ENCODE measurements at places on chromosomes 16 and 17.

- no peak for DNase-seq
These were observed 324.8 kb downstream of the PMP22 start for GRCh38 chr17:14940108-14940937.

DNA sequence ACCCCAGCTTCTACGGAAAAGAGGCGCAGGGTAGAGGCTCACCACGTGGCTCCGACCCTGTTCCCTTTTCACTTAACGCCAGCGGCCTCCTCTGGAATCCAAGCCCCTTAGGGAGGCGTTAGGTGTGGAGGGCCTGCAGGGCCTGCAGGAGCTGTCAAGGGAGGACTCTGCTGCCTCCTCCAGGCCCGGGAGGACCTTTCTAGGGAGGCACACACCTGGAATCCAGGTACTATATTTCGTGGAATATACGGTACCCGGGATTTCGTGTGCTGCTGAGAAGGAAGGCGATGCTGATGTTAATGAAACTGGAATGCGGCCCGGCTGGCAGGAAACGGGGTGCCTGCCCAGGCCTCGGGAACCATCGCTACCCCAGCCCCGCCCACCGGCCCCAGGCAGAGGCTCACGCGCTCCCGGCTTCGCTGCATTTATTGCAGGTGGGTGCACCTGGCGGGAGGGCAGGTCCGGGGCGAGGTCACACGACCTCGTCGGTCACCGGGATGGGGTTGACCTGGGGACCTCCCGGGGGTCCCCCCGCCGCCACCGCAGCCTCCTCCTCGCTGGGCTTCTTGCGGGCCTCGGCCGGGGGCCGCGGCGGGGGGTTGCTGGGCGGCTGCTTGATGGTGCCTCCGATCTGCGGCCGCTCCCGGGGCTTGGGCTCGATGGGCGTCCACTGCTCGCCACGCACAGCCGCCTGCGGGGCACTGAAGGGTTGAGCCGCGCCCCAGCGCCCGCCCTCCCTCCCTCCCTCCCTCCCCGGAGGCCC lies 4.7 kb downstream of the IL17C start:
- no peak for DNase-seq

DNA sequence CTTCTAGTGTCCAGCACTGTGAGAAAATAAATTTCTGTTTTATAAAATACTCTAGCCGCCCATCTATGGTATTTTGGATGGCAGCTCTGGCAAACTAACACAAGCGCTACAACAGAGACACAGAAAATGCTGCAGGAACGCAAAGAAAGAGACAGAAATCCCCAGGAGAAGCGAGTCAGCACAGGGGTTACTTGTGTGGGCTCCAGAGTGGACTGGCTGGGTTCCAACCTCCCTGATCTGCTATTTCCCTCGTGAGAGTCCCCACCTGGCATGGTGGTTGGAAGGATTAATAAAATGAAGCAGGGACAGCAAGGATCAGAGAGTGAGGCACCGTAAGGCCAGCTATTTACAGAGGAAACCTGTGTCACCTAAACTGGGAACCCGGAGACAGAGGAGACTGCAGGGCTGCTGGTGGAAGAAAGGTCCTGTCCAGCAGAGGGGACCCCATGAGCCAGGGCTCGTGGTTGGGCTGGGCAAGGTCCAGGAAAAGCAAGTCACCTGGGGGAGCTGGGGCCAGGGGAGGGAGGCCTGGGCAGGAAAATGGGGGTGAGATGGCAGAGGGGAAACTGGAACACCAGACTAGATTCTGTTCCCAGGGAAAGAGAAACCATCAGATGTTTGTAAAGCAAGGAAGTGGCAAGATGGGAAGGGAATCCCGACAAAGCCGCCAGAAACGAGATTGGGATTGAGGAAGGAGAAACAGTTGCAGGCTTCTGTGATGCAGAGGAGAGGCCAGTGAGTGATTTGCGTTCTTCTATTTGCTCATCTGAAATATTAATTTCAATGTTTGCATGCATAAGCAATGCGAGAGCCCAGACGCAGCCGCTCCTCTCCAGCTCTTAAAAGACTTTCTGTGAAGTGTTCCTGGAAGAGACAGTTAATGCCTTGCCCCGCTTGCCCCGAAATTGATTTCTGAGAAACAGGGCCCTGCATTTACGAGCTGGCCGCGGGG lies 63.0 kb upstream of the TEKT3 start:
- no peak for DNase-seq

GRCh38 chr16:53704445-53704813 lies 473 bp downstream of the FTO start:
- DNase-seq, result no peak

- no peak for DNase-seq
These were observed 48.4 kb downstream of the PDPK1 start for GRCh38 chr16:2586241-2586640.

- DNase-seq, result no peak
These were observed 84.8 kb upstream of the TNRC6C start for GRCh38 chr17:77873500-77874302.

DNA sequence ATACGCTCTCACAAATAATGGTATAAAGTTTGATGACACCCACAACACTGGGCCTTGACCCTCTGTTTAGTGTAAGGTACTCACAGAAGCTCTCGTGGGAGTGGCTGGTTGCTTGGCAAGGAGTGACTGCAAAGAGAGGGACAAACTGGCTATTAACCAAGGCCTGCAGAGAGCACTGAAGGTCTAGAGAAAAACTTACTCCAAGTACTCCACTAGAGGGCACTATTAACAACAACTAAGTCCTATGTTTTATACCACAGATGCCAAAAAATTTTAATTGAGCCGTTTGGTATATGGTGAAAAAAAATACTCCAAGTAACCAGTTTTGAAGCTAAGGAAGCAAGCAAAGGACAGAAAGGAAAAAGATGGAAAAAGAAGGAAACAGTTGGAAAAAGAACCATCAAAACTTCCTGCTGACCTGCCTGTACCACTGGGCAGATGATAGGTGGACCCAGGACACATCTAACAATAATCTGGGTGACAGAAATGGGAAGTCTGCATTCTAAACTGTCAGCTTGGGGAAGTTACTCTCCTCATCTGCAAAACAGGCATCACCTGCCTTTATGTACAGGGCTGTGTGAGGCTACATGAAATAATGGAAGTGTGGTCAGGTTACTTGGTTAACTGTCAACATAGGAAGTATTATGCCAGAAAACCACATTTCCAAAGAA lies 23.2 kb downstream of the DYNC1LI2 start:
- no peak for DNase-seq

DNA sequence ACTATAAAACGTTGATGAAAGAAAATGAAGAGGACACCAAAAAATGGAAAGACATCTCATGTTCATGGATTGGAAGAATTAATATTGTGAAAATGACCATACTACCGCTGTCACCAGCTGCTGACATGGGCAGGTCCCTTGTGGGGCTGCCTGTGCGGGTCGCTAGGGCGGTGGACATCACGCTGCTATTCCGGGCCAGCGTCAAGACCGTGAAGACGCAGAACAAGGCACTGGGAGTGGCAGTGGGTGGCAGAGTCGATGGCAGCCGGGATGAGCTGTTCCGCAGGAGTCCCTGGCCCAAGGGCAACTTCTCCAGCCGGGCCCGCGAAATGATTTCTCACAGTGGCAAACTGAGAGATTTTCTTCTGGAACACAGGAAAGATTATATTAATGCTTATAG lies 48.2 kb upstream of the NSRP1 start:
- no peak for DNase-seq

DNA sequence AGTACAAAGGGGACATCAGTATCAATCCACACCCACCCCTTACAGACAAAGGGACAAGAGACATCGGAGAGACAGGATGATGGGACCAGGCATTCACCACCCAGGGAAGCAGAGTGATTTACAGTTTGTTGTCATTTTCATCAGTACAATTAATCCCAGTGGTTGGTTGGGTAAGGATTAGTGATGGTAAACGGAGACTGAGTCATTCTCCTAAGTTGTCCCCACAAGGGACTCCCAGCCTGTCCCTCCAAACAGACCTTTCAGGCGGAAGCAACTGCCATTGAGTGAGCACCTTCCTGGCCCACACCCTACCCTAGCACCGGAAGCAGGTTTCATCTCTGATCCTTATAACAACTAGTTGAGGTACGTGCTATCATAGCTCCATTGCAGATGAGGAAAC lies 11.2 kb downstream of the PPL start:
- DNase-seq, result no peak

- no peak for DNase-seq
These were observed 22.5 kb downstream of the SPPL2C start for GRCh38 chr17:45867171-45867570.
